ENCODE measurements at places on chromosomes 4 and X.

- DNase-seq, result no peak
Measured at GRCh38 chr4:3355266-3355748, 62.5 kb downstream of the RGS12 start.

GRCh38 chr4:108567831-108568230, 52.5 kb upstream of the RPL34 start:
- DNase-seq, result no peak

GRCh38 chr4:180650273-180650672, 1592.9 kb upstream of the TENM3 start:
- no peak for DNase-seq

DNA sequence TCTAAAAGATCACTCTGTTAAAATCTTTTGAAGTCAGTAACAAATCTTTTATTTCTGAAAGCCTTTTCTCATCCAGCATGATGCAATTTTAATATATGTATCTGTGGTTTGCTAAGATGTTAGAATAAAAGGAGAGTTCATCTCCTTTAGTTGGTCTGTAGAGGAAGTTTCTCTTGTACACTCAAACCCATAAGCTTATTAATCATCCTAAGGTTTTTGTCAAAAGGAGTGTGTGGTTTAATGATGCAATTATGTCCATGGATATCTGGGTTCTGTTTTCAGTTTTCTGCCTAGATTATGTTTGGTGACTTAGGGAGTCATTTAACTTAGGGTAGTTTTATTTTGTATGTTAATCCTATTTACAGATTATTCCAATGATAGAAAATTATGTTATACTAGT, 52.1 kb upstream of the NDST4 start:
- DNase-seq, result no peak

DNA sequence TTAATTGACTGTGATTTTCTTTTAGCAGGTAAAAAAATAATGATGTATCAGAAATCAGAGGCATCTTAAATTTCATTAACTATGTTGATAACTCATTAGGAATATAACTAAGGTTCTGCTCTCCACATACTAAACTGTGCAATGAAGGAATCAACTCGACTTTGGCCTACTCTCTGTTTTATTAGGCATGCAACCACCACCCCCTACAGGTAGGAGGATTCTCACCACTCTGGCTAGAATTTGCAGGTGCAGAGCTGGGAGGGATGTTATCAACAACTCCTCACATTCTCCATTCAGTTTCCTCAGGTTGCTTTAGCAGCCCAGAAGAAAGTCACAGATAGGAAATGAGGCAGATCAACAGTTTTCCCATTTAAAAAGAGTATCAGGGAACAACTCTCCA, 160.1 kb downstream of the COX18 start:
- DNase-seq, result peak; percentile 52

DNA sequence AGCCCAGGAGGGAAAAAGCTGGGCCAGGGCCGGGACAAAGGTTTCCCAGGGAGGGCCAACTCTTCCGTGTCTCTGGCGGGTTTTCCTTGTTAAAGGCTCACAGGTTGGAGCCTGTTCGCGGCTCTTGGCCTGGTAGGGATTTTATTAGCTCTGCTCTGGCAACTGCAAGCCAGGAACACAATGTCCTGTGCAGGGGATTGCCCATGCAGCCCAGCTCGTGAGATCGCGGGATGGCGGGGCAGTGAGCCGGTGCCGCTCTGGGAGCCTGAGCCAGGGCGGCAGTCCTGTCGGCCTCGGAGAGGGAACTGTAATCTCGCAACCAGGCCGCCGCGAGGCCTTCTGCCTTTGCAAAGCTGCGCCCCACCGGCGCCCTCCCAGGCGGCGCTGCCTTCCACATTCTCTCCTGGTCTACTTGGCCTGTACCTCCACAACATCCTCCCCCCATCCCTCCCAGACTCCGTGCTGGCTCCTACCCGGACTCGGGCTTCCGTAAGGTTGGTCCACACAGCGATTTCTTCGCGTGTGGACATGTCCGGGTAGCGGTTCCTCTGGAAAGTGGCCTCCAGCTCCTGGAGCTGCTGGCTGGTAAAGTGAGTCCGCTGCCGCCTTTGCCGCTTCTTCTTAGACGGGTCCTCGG, 2.1 kb downstream of the PITX2 start:
- DNase-seq, result no peak

DNA sequence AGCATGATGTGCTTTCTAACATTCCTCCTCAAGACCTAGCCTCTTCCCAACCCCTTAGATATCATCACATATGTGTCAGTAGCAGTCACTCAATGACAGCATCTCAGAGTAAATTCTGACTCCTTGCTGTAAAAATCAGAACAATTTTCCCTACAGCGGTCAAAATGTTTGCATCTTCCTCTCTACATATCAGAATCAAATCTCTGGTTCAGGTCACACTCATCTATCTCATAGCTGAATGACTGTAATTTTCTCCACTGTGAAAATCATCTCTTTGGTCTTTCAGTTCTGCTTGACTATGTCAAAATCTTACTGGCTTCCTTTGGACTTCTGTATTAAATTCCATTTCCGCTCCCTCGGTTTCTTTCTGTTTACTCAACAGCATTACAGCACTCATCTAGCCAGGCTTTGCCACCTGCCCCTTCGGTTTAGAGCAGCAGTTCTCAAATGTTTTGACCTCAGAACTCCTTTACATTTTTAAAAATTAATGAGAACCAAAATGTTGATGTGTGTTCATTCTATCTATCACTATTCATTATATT, 57.3 kb downstream of the AGA start:
- no peak for DNase-seq

DNA sequence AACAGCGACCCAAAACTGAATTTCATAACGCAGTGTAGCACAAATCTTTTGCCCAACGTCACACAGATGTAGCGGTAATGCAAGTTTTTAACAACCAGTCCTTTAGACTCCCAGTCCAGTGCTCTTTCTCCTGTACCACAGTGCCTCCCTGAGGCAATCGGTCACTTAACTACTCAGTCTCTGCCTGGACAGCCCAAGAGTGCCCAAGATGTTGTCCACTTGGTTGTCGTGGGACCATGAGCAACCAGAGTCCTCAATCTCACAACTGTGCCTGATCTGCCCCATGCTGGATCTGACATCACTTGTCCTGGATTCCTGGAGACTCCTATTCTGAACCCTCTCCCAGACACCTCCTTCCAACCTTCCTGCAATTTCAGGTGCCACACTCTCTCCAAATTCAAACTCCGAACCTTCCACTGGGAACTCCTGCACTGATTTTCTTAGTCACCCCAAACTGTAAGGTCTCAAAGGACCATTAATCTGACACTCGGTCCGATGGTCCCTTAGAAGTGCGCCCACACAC, 702 bp downstream of the MMGT1 start:
- peak; percentile 38 for DNase-seq

- DNase-seq, result no peak
Measured at GRCh38 chr4:77175201-77175611, 18.2 kb downstream of the CCNG2 start.

DNA sequence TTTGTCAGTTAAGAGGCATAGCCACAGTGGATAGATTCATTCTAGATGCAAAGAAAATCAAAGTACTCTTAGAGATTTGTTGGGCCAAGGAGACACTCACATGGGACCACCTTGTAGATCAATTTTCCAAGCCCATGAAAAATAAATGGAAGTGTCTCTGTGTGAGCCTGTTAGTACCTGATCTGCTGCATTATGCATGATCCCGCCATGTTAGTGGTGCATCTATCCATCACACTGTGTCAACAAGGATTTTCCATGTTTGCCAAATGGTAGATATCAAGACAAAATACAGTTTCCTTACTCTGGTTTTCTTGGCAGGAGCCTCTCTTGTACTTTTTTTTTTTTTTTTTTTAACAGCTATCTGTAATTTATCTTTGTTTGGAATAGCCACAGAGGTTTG, 112.4 kb downstream of the EGF start:
- no peak for DNase-seq

GRCh38 chr4:13484749-13485221, 645 bp upstream of the RAB28 start:
- DNase-seq, result no peak

DNA sequence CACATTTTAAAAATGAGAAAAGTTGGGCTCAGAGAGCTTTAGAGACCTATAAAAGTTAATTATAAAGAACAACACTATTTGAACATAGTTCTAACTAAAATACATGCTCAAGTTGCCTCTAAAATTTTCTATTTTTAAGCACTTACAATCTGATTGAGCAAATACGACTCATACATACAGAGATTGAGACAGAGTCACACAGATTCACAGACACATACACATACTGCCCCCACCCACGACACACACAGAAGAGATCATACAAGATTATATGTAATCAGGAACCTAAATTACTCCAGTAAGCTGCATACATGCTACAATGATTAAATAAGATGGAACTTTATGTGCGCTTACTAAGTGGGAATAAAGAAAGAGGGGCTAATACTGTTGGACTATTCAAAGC, 2.7 kb upstream of the ASB5 start:
- DNase-seq, result no peak

GRCh38 chrX:30504309-30504708, 73.3 kb downstream of the TASL start:
- DNase-seq, result no peak

DNA sequence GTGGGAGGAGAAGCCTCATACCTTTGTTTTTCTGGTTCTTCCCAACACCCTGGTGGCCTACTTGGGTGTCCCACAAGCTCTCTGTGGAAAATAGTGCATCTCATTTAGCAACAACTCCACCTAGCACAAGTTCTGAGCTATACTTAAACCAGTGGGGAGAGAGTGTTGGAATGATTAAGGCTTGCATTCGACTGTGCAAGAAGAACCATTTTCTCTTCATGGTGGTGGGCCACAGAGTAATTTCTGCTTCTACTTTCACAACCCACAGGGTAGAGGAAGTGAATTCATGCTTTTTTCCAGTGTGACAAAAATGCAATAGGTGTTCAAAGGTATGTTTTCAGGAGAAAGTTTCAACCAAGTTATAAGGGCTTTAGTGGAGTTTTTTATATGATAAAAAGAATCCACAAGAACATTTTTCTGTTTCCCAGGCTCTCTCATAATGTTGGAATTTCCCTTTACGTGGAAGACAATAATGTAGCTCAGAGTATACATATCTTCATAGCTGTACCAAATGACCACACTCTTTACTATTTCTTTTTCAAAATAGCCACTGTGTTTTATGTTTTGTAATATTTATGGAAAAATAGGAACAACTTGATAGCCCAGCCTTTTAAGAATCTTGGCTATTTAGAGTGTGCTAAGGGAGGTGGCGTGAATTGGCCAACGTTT, 80.3 kb upstream of the HHIP start:
- DNase-seq, result no peak

GRCh38 chr4:81215931-81216330, 909 bp upstream of the PRKG2 start:
- DNase-seq, result no peak

DNA sequence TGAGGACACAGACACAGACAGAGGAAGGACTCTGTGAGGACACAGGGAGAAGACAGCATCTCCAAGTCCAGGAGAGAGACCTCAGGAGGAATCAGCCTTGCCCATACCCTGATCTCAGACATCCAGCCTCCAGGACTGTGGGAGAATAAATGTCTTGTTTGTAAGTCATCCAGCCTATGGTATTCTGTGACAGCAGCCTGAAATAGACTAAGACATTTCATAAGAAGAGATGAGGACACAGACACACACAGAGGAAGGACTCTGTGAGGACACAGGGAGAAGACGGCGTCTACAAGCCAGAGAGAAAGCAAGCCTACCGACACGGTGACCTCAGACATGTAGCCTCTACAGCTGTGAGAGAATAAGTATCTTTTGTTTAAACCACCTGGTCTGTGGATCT, 112.1 kb downstream of the DHRSX start:
- DNase-seq, result no peak

DNA sequence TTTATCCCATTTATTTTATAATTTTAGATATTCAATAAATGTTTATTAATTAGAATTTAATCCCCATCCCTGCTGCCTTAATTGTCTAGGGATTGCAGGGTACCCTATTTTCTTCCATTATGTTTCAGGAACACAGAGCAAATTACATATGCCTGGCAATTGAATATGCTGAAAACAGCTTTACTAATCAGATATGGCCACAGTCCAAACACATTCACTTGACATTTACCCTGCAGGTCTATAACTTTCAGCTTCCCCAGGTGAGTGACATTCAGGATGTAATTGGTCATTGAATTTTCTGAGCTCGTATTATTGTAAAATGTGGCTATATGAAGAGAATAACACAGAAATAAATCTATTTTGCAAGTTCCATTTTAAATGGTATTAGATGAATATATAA, 218.7 kb upstream of the NDST4 start:
- DNase-seq, result no peak

DNA sequence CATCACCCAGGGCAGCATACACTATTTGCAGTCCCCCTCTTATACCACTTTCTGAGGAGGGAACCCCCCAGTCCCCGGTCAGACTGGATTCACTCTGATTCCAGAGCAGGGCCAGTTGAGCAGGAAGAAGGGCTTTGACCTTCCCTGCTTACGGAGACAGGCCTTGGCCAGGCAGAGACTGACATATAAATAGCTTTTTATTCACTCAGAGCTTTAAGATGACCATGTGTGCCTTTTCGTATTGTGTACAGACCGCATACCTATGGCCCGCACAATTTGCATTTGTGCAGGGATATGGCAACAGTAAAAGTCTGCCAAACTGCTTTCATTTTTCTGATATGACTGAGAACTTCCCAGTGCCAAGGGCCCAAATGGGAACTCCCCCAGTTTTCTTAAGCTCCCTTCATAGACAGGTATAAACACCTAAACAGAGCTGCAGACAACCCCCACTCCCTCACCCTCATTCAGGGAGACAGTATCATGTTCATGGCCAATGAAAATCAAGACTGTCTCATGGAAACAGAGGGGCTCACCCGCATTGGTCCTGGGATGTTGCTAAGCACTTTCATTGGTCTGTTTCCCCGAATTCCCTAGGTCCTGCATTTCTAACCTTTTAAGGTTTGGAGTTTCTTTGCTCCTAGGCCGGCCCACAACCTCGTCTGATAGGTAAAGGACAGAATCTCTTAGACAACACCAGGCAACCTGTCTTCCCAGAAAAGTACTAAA, 86.0 kb downstream of the RTL5 start:
- no peak for DNase-seq

DNA sequence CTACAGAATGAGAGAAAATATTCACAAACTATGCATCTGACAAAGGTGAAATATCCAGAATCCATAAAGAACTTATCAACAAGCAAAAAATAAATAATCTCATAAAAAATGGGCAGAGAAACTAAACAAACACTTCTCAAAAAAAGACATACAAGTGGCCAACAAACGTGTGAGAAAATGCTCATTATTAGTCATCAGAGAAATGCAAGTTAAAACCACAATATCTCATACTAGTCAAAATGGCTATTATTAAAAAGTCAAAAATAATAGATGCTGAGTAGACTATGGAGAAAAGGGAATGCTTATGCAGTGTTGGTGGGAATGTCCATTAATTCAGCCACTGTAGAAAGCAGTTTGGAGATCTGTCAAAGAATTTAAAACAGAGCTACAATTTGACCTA, 533.3 kb downstream of the TMA16 start:
- no peak for DNase-seq

DNA sequence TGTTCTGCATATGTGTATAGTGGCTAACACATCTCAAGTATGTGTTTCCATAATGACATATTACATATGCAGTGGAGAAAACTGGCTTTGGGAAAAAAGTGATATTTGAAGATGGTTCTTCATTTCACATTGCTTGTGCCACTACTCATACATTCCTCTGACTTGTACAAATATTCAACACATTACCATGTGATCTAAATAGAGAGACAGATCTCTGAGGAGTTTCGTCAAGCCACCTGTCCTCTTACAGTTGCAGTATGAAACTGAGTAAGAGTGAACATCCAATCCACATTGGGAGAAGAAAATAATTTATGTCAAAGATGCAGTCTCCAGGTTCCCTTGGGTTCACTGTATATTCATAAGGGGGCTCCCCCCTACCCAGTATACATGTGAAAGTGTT, 123.9 kb downstream of the KDR start:
- DNase-seq, result no peak

- DNase-seq, result no peak
Measured at GRCh38 chr4:10925996-10926395, 241.4 kb upstream of the CLNK start.

Data from left lobe of liver (tissue), 2 donors.